ENCODE measurements at places on chromosomes 3 and 15.

DNA sequence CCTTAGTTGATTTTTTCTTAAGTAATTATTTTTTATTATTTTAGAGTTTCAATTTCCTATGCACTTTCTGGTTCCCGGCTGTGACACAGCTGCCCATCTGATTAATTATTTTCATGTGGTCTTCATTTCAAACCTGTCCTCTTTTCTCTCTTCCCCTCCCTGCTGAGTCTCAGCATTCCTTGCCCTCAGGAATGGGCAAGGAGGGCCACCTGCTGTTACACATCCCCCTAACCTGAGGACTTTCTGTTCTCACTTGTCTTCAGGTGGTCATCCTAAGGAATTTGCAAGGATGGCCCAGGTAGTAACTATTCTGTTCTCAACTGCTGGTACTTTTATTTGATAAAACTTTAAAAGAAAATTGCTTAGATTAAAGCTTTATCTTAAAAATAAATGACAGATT lies 545.0 kb downstream of the OTOL1 start:
- DNase-seq, result no peak

GRCh38 chr3:64141476-64141875 lies 83.8 kb downstream of the PRICKLE2 start:
- DNase-seq, result no peak

DNA sequence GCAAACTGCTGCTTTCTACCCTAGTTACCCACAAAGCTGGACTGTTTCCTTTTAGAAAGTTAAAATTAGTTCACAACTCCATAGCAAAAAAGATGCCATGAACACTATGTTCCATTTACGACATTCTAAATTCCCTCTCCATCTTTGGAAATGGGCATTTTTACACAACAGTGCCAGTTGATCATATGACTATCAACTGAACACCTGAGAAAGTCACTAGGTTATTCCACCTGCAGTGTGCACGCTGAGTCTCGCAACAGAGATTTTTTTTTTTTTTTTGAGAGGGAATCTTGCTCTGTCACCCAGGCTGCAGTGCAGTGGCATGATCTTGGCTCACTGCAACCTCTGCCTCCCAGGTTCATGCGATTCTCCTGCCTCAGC lies 120.3 kb downstream of the SNRK start:
- no peak for DNase-seq

DNA sequence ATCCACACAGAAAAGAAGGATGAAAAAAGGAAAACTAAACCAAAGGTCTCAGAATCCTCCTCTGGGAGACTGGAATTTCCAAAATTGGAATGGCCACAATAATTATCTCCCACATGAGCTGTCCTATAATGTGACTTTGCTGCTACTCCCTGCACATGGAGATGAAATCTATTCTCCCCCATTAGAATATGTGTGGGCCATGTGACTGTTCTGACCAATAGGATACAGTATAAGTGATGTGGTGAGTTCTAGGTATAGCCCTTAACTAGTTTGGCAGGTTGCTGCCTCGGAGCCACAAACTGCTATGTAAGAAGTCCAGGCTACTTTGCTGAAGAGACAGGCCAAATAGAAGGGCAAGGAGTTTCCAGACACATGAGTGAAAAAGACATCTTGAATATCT lies 5.2 kb downstream of the TRIM59 start:
- DNase-seq, result no peak

- no peak for DNase-seq
Observed at GRCh38 chr3:153624310-153625030, 462.4 kb downstream of the RAP2B start.

GRCh38 chr15:70559265-70560239 lies 203.8 kb downstream of the UACA start:
- no peak for DNase-seq

- no peak for DNase-seq
Observed at GRCh38 chr15:58875343-58875742, 58.1 kb downstream of the SLTM start.

- no peak for DNase-seq
Observed at GRCh38 chr3:43218156-43218555, 68.2 kb upstream of the SNRK start.

- no peak for DNase-seq
Observed at GRCh38 chr3:122298239-122298638, 26.8 kb upstream of the CSTA start.

DNA sequence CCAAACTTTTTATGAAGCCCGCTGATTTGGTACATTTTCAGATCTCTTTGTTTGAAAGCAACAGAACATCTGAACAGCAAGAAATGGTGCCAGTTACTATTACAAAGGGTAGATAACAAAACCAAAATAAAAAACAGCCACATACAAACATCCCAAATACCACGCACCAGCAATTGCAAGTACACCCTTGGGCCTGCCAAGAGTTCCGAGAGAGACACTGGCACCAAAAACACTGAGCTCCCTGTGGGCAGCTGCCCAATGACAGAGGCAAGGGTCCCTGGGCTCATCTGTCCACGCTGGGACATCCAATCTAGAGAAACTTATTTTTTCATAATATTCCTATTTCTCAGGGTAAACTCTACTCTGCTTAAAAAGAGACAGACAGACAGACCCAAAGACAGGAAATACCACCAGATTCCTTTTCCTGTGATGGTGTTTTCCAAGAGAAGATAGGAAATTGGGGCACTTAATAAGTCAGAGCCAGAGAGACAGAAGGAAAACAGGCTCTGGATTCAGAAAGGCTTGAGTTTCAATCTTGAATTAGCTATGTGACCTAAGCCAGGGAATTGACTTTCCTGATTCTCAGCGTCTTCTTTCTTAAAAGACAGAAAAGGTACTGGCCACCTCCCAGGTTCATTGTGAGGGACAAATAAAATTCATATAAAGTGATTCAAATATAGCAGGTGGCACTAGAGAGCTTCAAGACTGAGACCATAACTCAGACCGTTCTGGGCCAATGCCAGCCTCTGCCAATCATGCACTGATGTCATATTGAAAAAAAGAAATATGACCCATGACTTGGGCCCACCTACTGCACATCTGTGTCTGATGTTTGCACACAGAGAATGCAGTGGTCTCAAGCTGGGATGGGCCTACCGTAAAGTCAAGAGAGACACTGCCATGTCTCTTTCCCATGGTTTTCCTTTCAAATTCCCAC lies 61.3 kb downstream of the FOXP1 start:
- DNase-seq, result no peak

- DNase-seq, result no peak
Observed at GRCh38 chr15:38768970-38769369, 204.4 kb upstream of the RASGRP1 start.

GRCh38 chr15:55742498-55742926 lies 440 bp downstream of the PRTG start:
- DNase-seq, result no peak

- no peak for DNase-seq
Observed at GRCh38 chr15:83299462-83299861, 15.0 kb upstream of the BNC1 start.

DNA sequence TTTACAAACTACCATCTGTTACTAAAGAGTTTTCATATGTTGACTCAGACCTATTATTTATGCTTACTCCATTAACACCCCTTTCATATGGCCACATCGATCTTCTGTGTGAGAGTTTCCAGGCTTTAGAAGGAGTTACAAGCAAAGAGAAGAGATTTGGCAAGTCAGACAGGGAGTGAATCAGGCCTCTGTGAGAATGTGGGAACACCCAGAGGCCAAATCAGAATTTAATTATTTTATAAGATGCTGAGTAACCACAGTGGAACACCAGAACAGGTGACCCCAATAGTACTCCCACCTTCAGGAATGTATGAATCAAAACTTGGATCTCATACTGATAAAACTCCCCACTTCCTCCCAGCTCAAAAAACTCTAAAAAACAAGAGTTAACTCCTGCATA lies 42.0 kb downstream of the IFT57 start:
- DNase-seq, result no peak

DNA sequence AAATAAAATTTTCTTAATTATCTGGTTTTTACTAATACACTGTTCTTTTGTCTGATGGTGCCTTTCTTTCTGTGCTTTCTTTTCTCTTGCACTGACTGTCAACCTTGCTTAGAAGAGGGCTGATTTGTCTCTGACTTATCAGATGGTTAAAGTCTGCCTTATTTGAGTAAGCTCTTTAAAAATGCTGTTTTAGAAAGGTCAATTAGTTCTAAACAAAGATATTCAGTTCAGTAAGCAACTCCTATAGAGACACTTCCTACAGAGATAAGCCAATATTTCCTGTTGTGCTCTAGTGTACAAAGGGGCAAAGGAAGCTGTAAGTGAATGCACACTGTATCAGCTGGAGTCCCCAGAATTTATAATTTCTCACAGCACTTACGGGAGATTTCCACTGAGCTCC lies 153.4 kb upstream of the TSPAN3 start:
- DNase-seq, result no peak

- no peak for DNase-seq
Observed at GRCh38 chr3:106691476-106691875, 685.8 kb upstream of the CCDC54 start.

Measured in DMS153 (cell line).